ENCODE measurements at places on chromosomes 13 and 19. TPM values are rescaled to one million over a fixed set of nuclear protein-coding genes. Genes with fewer than 3 reads are reported as not detected.

The NPHS1 gene
- total RNA-seq = not detected

- no peak for DNase-seq
Observed at GRCh38 chr13:57631596-57632275, at the start of gene PCDH17. PCDH17 (plus strand) TSS chr13:57631744; CDS start chr13:57632547, 803 bp downstream.

DNA sequence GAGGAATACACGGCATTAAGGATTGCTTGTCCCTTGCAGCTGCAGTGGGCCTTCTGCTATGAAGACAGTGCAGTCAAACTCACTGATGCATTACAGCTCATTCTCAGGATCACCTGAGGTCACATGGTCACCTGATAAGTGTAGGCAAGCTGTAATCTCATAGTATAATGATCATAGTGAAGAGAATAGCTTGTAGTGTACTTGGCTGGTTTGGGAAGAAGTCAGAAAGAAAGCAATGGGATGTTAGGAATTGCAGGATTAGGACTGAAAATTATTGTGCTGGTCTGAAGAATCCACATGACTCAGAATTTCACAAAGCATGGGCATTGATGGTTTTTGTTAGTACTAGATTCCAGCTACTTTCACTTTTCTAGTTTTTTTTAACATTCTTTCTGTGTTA, 76.7 kb downstream of the MBNL2 start:
- no peak for DNase-seq

DNA sequence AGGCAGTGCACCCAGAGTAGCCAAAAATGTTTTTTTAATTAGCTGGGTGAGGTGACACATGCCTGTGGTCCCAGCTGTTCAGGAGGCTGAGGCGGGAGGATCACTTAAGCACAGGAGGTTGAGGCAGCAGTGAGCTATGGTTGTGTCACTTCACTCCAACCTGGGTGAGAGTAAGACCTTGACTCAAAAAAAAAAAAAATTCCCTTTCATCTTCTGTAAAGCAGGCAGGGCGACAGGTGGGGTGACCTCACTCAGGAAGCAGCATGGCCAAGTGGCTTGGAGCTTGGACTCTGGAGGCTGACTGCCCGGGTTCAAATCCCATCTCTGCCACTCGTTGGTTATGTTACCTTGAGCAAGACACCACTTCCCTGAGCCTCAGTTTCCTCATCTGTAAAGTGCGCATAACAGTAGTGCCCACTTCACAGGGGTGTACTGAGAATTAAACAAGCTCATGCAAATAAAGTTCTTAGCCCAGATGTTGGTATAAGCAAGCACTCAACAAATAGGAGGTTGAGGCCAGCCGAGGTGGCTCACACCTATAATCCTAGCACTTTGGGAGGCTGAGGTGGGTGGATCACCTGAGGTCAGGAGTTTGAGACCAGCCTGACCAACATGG, 48.3 kb downstream of the MAP4K1 start:
- DNase-seq = no peak

DNA sequence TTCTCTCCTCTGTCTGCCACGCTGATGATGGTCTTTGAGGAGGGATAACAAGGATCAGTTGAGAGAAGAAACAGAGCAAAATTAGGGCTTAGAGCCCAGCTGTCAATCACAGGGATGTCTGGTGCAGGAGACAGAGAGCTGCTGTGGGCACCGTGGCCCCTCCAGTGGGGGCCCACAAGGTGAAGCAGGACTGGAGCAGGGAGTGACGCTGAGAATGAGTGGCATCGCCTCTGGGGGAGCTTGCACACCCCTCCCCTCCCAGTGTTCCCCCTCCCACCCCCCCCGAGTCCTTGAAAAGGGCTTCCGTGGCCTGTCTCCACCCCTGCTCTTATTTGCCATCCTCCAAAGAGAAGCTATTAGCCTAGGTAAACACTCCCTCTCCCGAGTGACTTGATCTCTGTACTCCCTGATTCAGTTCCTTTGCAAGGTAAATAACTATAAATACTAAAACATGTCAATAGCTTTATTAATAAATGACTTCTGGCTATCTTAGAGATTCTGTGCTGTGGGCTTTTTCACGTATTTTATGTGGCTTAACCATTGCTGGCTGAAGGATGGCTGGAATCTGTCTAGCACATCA, 440.0 kb downstream of the ZNF536 start:
- no peak for DNase-seq

DNA sequence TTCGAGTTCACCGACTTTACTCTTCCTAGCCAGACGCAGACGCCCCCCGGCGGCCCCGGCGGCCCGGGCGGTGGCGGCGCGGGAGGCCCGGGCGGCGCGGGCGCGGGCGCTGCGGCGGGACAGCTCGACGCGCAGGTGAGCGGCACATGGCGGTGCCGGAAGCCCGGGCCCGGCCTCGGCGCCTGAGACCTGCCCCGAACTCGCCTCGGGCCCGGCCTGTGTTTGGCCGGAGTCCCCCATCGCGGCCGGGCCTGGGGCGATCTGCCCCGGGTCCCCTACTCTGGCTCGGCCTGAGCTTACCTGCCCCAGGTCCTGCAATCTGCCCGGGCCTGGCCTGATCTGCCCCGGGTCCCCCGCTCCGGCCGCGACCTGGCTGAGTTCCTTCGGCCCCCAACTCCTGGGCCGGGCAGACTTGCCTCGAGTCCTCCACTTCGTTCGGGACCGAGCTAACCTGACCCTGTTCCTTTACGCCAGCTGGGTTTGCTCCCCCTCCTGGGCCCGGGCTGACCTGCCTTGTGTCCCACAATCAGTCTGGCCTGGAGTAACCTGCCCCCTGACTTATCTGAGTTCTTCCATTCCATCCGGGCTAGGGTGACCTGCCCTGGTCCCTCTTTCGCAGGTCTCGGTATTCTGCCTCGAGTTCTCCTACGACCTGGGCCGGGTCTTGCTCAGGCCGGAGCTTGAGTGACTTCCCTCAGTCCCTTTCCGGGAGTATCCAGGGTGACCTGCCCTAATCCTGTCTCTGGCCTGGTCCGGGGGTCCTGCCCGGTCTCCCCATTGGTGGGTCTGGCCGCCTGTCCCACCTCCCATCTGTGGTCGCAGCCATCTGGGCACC, 764 bp downstream of the UPF1 start:
- peak; percentile 60 for DNase-seq

All from OCI-LY7 (cell line).